Fibroblast of the aortic adventitia (primary cell): ENCODE measurements at places on chromosomes 4 and X. TPM values are rescaled to one million over a fixed set of nuclear protein-coding genes. Genes with fewer than 3 reads are reported as not detected.

ADGRG2 gene
- 0.18 and 0.25 TPM in 2 replicates for total RNA-seq

PPEF2 gene
- not detected in 2 replicates for total RNA-seq

NOA1 gene
- 15.0 and 21.2 TPM in 2 replicates for total RNA-seq

TSPAN5 gene
- total RNA-seq, result 42.8 and 49.0 TPM in 2 replicates

HPSE gene
- total RNA-seq, result 0.27 and 2.7 TPM in 2 replicates

EPGN gene
- total RNA-seq, result 0.90 TPM in 1 of 2 replicates, not detected in the other

PAGE5 gene
- total RNA-seq, result not detected in 2 replicates

CT55 gene
- total RNA-seq, result not detected in 2 replicates

PPP2R3B gene
- total RNA-seq, result 9.9 and 20.0 TPM in 2 replicates

SMR3B gene
- total RNA-seq, result not detected in 2 replicates

DDX53 gene
- not detected in 2 replicates for total RNA-seq

DCAF16 gene
- 27.1 and 27.2 TPM in 2 replicates for total RNA-seq

PCDH7 gene
- 63.0 and 172 TPM in 2 replicates for total RNA-seq

UGT2B10 gene
- not detected in 2 replicates for total RNA-seq

GABRQ gene
- not detected in 2 replicates for total RNA-seq

SPIN2A gene
- 0.63 TPM in 1 of 2 replicates, not detected in the other for total RNA-seq
